Stimulated activated CD8-positive, alpha-beta memory T cell treated with anti-CD3 and anti-CD28 coated beads, Interleukin-7, amount 100 ng/mL, for 24 hours (primary cell): ENCODE measurements at places on chromosomes 16 and 17.
A peak's percentile ranks its signal among the peaks of the same experiment; 100 is the strongest.

- peak; percentile 43 for DNase-seq
Measured at GRCh38 chr17:64938925-64939474, 19.7 kb upstream of the LRRC37A3 start.

- DNase-seq = no peak
Measured at GRCh38 chr16:51237861-51238378, 86.8 kb upstream of the SALL1 start.

DNA sequence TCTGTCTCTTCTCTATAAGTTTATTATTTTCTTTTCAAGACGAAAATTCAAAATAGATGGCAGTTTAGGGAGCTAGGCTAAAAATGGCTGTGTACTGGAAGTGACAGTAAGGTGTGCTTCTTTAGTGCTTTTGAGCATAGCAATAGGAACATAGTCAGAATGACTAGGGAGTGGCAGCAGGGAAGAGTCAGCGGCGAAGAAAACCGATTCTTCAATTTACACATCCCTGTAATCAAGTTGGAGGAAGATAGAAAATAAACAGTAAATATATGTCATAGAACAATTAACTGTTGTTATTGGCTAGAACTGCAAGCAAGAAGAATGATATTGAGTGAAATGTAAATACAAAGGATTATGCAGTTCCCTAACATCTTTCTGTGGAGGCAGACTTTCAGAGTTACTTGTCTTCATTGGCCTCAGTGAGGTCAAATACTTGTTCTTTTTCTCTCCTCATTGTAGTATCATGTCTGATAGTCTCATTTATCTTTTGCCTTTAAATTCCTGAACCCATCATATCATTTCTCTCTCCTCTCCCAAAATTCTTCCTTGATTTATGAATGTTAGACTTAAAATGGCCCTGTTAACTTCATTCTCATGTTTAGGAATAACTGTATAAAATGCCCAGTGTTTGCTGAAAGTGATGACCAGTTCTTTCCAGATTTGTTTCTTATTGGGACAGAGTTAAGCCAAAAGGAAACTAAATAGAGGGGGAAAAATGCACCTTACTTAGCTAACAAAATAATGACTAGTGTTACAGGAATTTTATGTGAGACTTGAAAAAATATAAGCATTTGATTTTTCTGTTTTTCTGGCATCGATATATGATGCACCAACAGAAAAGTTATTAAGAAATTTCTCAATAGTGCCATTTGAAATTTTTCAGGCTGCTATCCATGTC lies 211.4 kb downstream of the BCAS3 start:
- no peak for DNase-seq

DNA sequence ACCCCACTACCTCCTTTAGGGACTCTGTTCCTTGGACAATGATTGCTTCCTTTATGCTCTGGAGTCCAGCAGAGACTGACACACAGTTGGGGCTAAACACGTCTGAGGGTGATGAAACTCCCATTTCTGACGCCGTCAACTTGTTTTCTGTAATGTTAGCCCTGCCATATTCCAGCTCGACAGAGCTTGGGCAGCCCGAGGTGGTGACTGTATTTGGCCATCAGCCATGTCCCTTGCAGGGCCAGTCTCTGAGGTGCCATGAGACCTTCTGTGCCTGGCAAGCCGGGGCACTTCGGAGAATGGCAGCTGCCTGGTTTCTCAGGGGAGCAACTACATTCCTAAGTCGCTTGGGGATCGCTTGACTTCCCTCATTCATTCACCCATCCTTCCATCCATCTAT lies 278.9 kb upstream of the TNRC6C start:
- no peak for DNase-seq

DNA sequence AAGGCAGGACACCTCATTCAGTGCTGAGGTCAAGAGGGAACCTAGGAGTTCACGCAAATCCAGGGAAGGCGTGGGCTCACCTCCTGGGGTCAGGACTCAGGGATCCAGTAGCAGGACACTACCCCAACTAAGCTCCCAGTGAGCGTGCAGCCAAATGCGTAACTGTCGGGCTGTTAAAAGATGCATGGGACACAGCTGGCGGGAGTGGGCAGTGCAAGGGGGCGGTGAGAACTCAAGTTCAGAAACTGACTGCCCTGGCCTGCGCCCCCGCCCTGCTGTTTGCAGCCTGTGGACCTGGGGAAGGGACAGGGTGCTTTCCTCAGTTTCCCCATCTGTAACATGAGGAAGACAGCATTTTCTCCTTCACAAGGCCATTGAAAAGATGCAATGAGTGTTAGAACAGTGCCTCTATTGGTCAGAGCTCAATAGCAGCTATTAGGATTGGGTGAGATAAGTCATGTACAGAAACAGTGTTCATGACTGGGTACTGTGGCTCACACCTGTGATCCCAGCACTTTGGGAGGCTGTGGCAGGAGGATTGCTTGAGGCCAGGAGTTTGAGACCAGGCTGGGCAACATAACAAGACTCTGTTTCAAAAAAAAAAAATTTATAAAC lies 20.2 kb downstream of the CDIPT start:
- no peak for DNase-seq

DNA sequence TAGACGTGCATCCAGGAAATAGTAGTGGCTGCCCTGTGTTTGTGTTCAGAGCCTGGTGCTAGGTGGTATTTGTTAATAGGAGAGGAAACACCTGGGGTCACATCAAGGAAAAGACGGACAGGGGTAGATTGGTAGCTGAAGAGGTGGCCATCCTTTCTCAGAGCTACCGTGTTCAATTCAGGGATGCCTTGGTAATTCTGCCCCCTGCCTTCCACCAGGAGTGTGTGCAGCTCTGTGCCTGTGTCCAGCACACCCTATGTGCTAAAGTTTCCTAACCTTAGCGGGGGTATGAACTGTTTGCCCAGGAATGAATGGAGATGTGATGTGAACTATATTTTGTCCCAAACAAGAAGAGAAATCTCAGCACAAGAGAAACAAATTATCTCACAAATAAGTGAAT lies 174.1 kb upstream of the MPHOSPH6 start:
- no peak for DNase-seq

GRCh38 chr17:39183045-39183444 lies 14.4 kb downstream of the CACNB1 start:
- DNase-seq = no peak

DNA sequence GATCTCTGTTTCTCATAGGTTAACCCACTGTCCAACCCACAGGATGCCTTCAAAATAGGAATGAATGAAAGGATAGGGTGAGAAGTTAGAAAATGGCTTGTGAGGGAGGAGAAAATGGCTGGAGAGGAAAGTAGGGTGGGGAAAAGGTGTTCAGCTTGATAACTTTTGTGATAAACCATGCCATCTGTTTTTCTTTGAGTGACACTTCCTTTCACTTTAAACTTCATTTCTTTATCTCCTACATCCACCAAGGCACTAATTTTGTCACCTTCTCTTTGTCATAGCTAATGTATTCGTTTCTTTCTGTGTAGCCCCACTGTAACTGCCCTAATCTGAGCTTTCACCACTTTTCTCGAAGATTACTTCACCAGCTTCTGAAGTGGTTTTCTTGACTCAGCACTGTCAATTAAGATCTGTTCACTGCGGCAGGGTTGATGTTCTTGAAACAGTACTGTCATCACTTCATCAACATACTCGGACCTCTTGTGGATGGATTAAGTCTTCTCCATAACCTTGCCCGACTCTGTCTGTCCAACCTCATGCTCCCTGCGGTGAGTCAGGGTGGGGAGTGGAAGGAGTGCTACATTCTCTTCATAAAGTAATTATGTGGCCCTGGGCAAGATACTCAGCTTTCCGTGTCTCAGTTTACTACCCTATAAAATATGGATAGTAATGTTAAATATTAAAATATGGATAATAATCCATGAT lies 5.5 kb upstream of the KRT10 start:
- no peak for DNase-seq

- no peak for DNase-seq
Measured at GRCh38 chr16:85730186-85730465, 20.8 kb downstream of the C16orf74 start.

DNA sequence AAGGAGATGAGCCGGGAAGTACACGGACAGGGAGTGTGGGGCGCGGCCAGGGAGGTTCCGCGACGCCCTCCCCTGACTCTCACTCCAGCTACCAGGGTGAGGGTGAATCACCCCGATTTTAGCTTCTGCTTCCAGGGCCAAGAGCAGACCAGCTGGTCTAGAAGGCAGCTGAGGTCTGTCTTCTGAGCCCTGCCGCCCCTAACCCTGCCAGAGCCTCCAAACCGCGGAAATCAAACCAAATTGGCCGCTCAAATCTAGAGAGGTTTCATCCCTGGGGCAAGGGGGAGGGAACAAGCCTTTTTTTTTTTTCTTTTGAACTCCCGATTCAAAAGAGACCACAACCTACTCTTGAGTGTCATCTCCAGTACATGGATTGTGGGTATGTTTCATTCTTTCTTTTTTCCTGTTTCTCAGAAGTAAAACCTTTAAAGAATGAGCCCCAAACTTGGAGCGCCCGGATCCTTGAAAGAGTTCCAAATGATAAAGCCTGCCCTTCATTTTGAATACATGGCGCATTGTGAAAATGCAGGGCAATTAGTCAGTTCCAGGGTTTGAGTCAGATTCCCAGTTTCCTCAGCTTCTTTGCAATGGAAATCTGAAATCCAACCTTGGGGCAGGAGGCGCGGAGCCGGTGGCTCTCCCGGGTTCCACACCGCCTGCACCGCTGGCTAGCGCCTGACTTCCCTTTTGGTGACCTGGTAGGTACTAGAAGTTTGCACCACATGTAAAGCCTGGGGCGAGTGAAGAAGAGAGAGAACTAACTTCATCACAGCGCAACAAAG lies 16.5 kb upstream of the ZFHX3 start:
- no peak for DNase-seq

DNA sequence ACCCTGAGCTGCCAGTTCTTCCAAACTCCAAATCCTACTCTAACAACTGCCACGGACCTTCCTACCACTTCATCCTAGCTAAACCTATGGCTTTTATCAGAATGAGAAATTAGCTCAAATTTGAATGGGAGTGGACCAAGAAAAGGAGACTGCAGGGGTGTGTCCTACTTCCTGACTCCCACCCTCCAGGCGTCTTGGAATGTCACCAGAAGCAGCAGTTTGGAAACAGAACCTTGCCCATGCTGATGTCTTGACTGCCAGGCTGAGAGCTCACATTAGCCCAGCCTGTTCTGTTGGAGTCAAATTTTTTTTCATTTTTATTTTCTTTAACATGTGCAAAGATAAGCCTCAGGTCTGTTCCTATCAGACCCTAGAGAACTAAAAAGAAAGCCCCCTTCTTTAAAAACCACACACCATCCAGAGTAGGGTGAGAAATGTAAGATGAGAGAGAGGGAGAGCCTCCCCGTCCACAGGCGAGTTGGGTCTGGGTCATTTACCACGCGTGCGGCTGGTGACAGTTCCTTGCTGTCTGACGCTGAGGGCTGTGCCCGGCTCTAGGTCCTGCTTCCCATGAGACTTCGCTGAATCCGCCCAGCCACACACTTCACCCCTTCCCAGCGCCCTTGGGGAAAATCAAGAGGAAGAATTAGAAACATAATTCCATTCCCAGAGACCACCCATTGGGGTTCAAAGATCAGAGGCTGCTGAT lies 54.3 kb downstream of the WNT3 start:
- no peak for DNase-seq

DNA sequence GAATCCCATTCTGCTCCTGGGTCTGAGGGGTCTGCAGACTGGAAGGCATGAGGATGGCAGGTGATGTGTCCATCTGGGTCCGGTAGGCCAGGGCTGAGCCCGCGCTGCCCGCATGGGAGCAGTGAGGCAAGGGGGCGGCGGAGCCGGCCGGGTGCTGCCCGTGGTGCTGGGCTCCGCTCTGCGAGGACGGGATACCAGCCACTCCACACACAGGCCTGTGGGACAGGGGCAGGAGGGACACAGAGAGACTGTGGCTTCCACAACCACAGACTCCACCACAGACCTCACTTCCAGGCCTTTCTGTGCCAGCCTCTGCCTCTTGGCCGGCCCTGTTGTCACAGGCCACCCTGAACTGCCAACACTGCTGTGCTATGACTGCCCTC lies 25.4 kb downstream of the MAP1LC3B start:
- DNase-seq = no peak

DNA sequence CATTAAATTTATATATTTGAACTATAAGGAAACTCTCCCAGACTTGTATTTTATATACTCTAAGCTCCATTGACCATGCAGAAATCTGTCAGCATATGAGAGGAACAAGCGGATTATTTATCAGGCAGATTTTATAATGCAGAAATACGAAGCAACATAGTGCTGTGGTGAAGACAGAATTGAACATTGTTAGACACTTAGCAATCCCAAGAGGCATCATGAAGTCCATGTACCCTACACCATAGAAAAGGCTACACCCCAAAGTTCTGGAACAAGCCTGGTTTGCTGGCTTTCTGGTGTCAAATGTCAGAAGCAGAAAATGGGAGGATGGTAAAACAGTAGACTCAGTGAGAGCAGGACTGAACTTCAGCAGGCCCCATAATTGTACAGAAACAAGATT lies 241.1 kb downstream of the PRKCA start:
- no peak for DNase-seq

DNA sequence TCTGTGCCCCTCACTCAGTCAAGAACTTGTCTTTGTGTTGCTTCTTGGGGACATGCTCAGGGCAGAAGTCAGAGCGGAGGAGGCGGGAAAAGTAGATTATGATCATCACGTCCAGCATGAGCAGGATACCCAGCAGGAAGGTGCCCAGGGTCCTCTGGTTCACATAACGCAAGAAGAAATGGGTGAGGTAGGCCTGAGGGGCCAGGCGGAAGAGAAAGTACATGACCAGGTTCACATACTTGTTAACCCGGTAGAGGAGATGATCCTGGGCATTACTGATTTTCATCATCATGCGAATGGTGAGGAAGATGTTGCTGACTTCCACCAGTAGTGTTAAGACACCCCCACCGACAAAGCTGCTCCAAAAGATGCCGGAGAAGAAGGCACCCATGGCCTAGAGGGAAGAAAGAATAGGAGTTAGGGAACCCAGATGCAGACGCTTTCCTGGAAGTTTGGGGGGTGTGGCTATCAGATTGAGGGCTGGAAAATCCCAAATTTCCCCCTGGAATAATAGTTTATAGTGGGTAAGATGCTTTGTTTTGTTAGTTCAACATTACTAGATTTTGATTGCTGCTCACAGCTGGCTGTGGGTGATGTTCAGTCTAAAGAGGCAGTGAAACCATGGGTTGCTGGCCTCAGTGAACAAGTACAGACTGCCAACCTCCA lies 1.4 kb downstream of the TLCD1 start:
- no peak for DNase-seq

GRCh38 chr16:56936491-56936890 lies 4.5 kb downstream of the HERPUD1 start:
- no peak for DNase-seq

DNA sequence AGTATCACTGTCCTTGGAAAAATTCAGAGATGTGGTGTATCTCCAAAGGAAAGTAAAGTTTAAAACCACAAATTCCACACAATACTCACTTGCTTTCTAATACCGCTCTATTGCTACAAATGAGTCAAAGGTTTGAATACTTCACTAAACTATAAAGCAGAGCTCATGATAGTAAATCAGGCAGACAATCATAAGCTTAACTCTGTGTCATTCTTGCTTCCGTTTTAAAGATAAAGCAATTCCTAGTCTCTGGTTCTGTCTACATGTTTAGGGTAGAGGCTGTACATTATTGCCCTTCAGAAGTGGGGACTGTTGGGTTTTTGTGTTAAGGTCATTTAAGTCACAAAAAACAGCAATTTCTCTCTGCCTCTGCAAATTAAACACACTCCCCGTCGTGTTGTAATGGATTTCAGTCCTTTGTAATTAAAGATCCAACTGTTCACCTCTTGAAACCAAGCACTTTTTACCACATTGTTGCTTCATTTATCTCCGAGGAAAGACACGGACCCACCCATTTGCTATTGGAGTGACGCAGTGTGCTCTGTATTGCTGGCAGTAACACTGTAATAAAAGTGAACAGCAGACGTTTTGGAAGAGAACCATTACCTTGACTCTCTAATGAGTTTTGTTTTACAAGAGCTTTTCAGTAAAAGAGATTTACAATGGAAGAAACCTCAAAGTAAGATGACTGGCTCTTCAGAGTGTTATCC lies 83.1 kb upstream of the CNTNAP4 start:
- DNase-seq = no peak
